NCI-H1105 treated with DMSO at 0.1 percent for 48 hours (cell line): ENCODE measurements at places on chromosomes 11 and 22.

DNA sequence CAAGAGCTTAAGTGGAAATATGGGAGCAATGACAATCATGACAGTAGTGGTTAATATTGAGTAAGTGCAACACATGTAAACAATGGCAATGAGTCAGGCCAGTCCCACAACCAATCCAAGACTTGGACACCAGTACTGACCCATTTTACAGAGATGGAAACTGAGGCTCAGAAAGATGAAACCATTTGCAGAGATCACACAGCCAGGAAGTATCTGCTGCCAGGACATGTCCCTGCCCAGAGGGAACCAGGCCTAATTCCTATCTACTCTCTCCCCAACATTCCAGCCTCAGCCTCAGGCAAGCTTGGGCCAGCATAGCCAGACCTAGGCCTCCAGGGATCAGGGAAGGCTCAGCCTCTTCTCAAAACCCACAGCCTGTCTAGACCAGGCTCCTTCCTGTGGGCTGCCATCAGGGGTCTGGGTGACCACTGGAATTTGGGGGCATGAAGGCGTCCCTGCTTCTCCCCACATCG is 395.1 kb downstream of the MN1 start:
- DNase-seq: no peak

DNA sequence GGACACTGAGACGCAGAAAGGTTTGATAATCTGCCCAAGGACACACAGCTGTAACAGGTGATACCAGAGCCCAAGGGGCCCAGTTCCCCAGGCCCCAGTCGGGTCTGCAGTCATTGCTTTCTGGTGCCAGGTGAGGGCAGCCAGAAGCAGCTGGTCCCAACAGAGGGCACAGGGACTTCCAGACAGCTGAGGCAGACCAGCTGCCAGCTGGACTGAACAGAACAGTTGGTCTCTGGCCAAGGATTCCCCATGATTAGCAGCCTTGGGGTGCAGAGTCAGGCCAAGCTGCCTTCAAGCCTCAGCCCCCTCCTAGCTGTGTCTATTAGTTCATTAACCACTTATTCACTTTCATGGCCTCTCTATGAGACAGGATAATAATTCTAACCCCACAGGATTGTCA is 105.6 kb downstream of the RRAS2 start:
- DNase-seq: peak; percentile 14

GRCh38 chr11:91047882-91048281 is 825.0 kb upstream of the CHORDC1 start:
- DNase-seq: no peak

DNA sequence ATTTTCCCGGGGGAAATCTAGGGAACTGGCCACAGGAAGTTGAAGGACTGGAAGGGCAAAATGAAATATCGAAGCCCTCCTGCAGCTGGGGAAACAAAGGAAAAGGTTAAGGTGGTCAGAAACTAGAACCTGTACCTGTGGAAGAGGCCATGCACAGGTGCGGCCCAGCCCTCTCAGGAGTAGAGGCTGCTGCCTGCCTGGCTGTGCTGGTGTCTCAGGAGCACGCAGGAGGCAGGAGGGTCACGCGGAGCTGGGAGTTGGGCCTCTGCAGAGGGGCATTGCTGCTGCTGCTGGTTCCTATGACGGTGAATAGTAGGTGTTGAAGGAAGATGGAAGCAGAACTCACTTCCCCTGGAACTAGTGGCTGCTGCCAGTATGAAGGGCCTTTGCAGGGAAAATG is 425.7 kb downstream of the NTM start:
- DNase-seq: no peak

- DNase-seq: no peak
These were observed 335.4 kb upstream of the NCAM1 start for GRCh38 chr11:112625814-112626213.

DNA sequence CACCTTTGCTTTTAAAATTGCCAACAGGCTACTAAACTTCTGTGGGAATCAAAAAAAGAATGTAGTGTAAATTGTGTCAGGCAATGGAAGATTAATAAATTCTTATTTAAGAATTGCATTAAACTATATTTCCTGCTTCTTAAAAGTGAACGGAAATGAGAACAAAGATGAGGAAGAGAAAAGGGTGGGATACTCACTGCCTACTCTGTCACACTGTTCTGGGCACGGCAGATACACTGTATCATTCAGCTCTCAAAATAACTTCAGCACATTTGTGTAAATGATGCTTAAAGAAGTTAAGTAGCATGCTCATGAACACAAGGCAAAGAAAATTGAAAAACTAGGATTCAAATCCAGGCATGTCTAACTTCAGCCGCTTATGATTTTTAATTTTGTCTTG is 218.7 kb downstream of the DCDC1 start:
- no peak for DNase-seq

GRCh38 chr11:84914511-84914910 is 712.6 kb downstream of the DLG2 start:
- DNase-seq: no peak

GRCh38 chr11:43546561-43547429 is 133.7 kb upstream of the HSD17B12 start:
- DNase-seq: no peak

DNA sequence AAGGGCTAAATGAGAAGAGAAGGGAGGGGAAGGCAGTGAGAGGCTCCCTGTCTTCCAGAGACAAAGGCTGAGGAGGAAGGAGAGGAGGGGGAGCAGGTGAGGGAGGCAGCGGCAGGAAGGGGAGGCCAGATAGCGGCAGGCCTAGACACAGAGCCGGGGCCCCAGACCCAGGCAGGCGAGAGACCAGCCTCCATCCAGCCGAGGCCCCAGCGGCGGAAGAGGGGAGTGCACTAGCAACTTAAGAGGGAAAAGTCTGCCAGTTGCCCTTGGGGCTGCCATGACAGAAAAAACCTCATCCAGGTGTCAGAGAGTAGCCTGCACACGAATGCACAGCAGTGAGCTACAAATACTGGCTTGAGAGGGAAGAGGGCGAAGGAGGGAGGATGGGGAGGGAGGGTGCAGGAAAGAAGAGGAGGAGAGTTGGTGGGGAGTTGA is 46.7 kb downstream of the IGLL1 start:
- peak; percentile 49 for DNase-seq

- DNase-seq: no peak
These were observed 91.1 kb upstream of the SORL1-AS1 start for GRCh38 chr11:121543836-121544380.

DNA sequence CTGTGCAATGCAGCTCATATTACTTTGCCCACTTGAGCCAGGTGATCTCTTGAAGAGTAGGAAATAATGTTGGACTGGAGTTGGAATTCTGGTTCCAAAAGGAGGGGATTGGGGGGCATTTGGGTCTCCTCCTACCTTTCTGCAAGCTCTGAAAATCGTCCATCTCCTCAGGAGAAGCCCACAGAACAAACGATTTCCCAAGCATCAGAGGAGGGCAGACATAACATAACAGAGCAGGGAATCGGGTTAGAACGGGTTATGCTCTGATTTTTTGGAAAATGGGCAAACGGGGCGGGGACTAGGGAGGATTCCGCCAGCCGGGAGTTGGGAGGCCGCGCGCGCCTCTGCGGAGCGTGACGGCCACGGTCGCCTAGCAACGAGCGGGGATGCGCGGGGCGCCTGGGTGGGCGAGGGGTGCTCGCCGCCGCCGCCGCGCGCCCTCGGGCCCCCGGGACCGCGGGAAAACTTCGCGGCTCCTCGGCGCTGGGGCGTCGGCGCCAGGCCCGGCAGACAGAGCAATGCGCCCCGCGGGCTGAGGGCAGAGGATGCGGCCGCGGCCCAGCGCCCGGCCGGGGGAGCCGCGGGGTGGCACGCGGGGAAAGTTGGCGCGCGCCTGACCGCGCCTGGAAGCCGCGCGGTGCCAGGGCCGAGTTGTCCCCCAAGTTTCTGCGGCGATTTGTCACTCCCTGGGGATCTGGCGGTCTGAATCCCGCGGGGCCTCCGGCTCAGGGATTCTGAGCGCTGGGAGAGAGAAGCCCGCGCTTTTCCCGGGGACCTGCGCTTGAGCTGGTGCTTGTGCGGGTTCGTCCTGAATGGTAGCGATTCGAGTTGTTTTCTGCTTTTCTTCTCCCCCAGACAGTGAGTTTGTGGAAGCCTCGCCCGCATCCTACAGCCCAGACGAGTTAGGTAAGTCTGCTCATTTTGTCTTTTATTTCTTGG is 27.8 kb upstream of the AMOTL1 start:
- peak; percentile 73 for DNase-seq

GRCh38 chr11:48193876-48194275 is 22.7 kb upstream of the OR4B1 start:
- no peak for DNase-seq

- no peak for DNase-seq
These were observed 47.8 kb downstream of the SLC22A12 start for GRCh38 chr11:64638829-64639228.

GRCh38 chr11:134800826-134801225 is 388.8 kb upstream of the B3GAT1 start:
- no peak for DNase-seq

- peak; percentile 63 for DNase-seq
These were observed 15.8 kb upstream of the SIK2 start for GRCh38 chr11:111586388-111586831.
